Stimulated activated CD4-positive, alpha-beta T cell treated with anti-CD3 and anti-CD28 coated beads, Interleukin-1b, Interleukin-23, amount 100 ng/mL, for 24 hours (primary cell): ENCODE measurements at places on chromosomes 13 and 19.

DNA sequence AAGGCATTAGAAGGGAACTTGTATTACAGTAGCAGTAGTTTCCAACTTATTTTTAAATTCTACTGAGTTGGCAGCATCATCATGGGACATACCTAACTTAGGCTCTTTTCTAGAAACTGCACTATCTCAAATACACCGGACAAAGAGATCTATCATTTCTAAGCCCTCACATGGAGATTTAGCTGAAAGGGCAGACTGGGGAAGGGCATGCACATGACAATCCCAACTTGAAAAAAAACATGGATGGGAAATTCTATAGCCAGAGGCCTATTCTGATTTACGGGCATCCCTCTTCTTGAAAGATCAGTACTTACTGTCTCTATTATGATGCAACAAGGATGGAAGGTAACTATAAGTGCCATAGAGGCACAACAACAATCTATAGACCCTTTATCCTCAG, 1328.6 kb downstream of the UQCRFS1 start:
- no peak for DNase-seq

GRCh38 chr19:7505682-7506384, 10.1 kb upstream of the ZNF358 start:
- DNase-seq = no peak

DNA sequence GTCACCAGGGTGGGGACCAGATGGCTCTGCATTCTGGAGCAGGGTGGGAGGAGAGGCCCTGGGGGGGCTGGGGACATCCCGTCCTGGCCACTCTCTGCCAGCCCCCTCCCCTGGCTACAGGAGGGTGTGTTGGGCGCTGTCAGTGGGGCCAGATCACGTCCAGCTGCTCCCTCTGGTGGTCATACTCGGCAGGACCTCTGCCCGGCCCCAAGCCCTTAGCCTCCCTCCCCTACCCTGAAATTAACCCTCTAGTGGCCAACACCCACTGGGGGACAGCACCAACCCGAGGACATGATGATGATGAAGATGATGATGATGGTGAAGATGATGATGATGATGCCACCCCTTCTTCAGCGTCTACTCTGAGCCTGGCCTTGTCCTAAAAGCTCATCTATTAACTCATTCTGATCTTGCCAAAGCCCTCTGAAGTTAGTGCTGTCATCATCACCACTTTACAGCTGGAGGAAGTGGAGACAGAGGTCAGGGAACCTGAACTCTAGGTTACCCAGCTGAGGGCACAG, 590 bp upstream of the LGI4 start:
- peak; percentile 49 for DNase-seq

- no peak for DNase-seq
These were observed 91.2 kb downstream of the KCTD15 start for GRCh38 chr19:33887891-33888290.

DNA sequence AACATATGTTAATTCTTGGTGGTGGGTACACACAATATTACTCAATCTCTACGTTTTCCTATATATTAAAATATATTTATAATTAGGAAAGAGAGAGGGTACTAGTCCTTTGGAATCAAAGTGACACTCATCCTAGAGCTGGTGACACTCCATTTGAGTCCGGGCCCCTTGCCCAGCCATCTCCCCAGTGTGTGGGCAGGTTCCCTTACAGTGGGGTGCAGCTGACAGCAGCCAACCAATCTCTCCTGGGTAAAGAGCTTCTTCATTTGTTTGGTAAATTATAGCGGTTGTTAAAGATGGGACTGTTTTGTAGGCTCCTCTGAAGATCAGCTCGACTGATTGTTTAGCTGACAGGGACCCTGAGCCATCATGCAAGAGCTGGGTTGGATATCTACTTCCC, 37.2 kb upstream of the RGCC start:
- no peak for DNase-seq

- no peak for DNase-seq
These were observed 5.4 kb downstream of the PNPLA6 start for GRCh38 chr19:7540761-7541474.

DNA sequence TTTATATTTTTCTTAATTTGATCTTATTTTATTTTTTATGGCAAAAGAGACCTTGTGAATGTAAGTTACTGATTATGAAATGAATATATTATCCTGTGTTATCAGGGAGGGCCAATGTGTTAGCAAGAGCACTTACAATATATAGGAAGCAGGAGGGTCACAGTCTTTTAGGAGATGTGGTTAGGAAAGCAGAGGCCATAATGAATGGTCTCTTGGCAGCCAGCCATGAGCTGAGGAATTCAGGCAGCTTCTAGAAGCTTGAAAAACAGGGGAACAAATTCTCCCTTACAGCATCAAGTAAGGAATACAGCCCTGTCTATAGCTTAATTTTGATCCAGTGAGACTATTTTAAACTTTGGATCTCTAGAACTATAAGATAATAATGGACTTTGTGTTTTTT, 2374.6 kb downstream of the PCDH9 start:
- DNase-seq = no peak

DNA sequence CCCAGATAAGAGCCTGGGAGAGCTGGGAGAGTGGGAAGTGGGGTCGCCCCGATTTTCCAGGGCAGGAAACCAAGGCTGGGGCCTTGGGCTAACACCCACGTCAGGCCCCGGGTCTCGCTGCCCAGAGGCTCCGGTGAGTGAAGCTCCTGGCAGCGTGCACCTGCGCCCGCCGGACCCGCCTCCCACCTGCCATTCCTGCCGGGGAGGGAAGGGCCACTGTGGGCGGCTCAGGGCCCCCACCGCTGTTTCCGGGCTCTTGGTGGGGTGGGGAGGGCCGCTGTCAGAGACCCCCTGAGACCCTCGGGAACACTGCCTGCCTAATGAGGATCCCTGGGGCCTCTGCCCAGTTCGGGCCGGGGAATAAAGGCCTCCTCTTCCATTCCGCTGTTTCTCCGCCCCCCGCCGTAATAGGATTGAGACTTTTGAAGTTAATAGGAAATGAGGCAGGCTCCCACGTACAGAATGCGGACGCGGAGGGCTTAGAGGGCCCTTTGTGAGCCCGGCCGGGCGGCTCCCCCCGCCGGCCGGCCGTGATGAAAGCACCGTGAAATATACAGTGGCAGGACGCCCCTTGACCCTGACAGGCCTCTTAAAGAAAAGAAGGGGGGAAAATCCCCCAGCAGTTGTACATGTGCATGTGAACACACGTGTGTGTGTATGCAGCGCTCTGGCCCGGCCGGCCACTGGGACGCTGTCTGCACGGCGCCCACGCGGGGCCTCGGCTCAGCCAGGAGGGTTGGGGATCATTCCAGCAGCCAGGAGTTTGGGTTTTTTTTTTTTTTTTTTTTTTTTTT, 33.2 kb downstream of the EFNA2 start:
- no peak for DNase-seq

GRCh38 chr13:91397595-91397994, 826 bp upstream of the GPC5 start:
- no peak for DNase-seq

DNA sequence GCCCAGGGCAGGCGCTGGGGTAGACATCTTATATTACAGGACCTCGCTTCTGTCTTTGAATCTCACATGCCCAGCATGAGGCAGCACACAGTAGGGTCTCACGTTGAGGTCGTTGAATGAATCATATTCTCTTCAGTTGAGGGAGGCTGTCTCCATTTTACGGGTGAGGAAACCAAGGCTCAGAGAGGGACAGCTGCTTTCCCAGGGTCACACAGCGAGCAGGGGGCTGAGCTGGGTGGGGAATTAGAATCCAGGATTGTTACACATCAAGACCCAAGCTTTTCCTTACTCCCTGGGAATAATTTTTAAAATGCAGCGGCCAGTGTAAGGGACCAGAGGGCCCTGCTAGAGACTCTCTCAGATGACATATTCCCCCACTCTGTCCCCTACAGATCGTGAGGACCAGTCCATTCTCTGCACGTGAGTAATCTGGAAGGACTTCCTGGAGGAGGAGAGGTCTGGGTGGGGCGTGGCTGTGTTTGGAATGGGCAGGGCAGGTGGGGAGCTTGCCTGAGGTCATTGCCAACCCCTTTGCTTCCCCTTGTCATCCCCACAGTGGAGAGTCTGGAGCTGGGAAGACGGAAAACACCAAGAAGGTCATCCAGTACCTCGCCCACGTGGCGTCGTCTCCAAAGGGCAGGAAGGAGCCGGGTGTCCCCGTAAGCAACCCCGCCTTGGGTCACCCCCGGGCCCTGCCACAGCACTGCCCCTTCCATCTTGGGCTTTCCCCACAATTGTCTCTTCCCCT, 19.4 kb downstream of the MYH14 start:
- no peak for DNase-seq

DNA sequence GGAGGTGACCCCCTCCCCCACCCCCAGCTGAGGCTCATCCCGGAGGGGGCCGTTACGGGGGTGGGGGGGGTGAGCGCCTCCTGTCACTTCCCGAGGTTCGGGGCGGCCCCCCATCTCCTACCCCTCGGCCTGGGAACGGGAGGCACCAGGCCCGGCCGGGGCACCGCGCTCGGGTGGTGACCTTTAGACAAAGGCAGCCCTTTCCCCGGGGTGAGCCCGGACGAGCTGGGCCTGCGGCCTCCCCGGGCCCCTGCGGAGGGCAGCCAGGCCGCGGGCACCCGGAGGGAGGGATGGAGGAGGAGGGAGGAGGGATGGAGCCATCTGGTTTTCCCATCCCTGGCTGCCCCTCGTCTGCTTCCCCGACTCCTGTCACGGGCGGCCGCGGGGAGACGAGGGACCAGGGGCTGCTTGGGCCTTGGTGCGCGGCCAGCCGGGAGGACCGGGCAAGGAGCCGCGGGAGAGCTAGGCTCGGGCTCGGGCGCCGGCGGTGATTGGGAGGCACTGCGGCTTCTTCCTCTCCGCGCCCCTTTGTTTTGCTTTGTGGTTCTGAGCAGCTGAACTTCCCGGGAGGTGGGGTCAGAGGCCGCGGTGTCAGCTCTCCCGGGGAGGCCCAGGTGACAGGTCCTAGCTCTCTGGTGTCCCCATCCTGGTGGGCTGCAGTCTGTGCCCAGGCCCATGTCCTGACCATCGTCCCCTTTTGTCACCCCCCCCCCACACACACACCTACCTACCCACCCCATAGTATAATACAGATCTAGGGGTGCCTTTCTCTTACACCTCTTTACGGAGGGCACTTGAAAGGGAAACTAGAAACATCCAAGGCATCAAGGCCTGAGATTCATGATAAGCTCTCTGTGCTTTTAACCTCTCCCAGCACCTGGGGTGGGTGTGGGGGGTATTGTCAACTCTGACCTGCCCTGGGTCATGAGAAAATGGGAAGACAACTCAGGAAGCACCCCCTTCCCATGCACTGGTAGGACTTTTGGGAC, 1.3 kb downstream of the BICRA start:
- peak; percentile 20 for DNase-seq
